ENCODE measurements at places on chromosomes 7 and 10.
A peak's percentile ranks its signal among the peaks of the same experiment; 100 is the strongest.

DNA sequence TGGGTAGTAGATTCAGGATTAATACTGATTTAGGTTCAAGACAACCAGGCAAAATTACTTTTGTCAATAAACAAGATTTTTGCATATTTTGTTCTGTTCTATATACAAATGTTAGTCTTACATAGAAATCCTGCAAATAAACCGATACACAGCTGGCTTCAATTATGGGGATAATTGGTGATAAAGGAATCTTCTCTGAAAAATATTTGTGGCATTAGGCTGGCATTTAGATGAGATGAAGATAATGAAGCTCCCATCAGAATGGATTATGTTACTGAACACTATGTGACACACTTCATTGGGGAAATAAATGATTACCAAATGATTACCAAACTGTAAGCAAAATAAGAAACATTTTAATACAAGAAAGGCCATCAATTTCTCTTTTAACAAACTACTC is 65.8 kb downstream of the NT5C2 start:
- no peak for DNase-seq

DNA sequence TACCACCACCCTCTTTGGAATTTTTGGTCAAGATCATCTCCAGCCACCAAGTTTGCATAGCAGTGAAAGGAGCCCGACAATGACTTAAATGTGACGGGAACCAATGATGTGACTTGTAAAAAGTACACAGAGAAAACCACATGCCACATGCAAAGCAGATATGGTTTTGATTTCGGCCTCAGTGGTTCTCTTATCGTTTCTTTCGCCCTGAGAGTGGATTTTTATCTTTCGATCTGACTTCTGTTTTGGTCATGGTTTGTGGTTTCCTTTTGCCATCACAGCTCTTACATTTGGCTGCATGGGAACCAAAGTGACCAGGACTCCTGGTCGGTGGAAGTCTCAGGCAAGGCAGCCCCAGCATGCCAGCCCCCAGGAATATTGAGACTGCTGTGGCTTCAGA is 31.5 kb downstream of the TCF7L2 start:
- peak; percentile 76 for DNase-seq

DNA sequence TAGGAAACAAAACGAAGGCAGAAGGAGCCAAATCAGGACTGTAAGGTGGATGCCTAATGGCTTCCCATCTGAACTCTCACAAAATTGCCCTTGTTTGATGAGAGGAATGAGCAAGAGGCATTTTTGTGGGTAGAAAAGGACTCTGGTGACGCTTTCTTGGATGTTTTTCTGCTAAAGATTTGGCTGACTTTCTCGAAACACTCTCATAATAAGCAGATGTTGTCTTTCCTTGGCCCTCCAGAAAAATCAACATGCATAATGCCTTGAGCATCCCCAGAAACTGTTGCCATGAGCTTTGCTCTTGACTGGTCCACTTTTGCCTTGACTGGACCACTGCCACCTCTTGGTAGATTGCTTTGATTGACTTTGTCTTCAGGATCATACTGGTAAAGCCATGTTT is 13.5 kb downstream of the PTPN12 start:
- no peak for DNase-seq

GRCh38 chr10:104589871-104590270 is 51.2 kb upstream of the SORCS3 start:
- DNase-seq: no peak

DNA sequence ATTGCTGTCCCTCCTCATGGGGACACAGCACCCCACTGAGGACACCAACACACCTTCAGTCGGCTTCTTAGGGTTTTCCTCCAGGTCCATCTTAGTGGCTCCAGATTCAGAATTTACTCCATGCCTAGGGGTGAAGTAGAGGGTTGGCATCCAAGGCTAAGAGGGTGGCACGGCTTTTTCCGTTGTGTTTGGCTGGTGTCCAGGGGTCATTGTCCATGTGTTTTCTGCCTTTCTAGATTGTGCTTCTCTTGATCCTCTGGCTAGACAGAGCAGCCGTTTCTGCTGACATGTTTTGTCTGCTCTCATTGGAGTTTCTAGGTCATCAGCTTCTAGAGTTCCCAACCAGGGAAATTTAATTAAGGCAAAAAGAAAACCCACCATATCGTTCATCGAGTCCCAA is 291.6 kb upstream of the CELF2 start:
- DNase-seq: no peak

GRCh38 chr7:123643495-123644441 is 11.9 kb upstream of the LMOD2 start:
- DNase-seq: no peak

- no peak for DNase-seq
These were observed 97.8 kb downstream of the HIPK2 start for GRCh38 chr7:139679731-139680594.

DNA sequence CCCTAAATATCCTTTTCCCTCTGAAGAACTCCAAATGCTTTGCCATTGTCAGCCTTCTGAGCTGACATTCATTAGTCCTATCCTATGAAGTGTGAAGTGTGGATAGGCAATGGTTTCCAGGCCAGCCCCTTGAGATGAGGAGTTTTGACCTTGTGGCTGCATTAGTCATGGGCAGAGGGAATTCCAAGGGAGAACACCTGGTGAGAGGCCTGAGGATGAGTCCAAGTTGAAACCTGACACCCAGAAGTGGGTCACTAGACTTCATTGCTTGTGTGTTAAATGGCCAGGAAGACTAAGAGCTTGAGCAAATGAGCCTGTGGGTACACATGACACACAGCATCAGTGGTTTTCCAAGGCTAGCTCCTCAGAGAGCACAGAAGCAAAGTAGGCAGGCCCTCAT is 260.8 kb downstream of the SKAP2 start:
- DNase-seq: no peak

DNA sequence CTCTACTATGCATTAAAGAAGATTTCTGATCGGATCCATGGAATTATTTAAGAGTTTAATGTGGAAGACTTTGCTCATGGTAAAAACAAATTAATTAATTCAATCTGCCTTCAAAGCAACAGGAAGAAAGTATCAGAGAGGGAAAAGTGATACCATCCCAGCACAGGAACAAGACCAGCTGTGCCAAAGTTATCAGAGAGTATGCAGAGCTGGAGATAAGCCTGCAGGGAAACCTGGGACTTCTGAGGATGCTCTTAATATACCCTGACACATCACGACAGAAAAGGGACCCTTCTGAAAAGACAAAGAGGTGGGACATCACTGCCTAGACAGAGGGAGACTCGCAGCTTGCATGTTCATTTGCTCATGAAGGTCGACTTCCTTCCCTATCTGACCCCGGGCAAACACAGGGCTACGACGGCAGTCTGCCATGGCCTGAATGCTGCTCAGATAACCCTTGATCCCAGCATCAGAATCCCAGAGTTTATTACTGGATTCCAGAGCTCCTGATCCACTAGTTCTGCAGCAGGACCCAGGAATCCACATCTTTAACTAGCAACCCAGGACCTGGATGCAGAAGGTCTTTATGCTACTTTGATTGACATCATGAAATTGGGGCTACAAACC is 29.5 kb downstream of the FAM171A1 start:
- no peak for DNase-seq

GRCh38 chr7:131637859-131638258 is 81.4 kb upstream of the PODXL start:
- DNase-seq: no peak

DNA sequence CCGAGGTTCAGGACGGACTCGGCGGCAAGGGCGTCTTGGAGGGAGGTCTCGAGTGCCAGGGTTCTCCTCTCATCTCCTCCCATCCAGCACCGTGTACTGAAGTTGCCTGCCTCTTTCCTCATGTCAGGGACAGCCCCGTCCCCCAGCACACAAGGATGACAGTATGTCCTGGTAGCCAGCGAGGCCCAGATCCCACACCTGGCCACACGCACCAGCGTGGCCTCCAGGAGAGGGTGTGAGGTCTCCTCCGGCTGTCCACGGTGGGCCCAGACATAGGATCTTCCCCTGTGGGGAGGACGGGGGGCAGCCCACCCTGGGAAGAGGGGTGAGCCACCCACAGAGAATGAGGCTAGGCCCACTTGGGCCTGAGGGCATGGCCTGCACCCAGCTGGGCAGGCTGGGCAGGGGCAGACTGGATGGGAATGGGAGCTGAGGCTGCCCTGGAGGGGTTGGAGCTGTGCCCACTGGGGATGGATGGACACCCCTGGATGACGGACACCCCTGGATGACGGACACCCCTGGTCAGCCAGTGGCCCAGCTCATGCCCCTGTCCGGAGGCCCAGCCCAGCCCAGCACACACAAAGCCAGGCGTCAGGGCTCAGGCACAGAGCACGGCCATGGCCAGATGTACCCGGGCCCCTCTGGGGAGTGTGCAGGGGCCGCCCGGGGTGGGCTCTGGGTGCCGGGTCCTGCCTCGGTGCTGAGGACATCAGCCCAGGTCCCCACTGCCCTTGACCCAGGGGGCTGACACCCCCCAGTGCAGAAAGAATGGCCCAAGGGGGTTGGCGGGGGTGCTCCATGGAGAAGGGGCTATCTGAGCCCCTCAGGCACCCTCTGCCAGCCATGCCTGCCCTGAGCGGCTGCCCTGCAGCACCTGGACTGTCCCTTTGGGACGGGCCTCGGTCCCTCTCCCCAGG is 30.9 kb upstream of the CFAP46 start:
- no peak for DNase-seq

- DNase-seq: no peak
These were observed 13.3 kb upstream of the CHCHD3 start for GRCh38 chr7:133095119-133095671.

DNA sequence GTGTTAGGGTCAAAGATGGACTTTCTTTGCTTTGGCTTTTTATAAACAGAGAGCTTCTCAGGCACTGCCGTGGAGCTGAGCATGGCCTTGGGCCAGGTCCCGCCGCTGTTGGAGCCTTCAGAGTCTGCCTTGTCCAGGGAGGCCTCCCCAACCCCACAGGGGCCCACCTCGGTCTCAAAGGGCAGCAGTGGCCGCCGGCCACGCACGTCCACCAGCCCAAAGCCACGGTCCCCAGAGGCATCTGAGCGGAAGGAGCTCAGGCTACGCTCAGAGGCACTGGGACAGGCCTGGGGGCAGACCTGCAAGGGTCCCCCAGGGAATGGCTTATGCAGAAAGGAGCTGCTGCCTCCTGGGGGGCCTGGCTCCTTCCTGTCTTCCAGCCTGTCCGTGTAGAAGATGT is 105.0 kb downstream of the DLG5 start:
- no peak for DNase-seq

DNA sequence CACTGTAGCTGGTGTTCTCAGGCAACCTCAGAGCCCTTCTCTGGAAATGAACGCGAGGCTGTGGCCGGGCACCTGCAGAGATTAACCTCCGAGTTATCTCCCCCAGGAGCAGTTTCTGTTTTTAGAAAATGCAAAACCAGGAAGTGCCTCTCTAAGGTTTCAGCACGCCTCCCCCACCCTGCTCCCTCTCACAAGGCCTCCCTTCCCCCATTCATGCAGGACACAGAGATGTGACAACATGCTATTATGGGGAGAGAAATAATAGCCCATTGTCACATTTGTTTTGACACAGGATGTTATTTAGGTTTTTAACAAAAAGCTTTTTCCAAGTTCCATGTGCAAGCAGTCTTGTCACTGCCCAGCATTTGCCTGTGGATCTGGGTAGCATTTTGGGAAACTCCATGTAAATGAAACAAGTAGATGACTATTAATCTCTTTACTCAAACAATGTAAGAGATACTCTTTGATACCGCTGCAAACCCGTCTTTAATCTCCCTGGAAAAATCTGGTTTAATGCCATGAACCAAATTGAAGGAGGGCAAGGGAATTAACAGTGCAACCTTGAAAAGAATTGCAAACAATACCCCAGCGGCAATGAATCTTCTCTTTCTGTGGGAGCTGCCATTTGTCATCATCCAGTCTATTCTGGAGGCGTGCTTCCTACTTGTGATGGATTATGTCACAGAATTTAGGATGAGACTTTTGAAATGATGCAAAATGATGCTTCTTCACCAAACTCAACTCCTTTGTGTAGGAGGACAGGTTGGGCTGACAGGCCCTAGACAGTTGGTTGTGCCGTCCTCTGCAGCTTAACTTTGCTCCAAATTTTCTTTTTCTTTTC is 86.5 kb upstream of the NMT2 start:
- peak; percentile 61 for DNase-seq

DNA sequence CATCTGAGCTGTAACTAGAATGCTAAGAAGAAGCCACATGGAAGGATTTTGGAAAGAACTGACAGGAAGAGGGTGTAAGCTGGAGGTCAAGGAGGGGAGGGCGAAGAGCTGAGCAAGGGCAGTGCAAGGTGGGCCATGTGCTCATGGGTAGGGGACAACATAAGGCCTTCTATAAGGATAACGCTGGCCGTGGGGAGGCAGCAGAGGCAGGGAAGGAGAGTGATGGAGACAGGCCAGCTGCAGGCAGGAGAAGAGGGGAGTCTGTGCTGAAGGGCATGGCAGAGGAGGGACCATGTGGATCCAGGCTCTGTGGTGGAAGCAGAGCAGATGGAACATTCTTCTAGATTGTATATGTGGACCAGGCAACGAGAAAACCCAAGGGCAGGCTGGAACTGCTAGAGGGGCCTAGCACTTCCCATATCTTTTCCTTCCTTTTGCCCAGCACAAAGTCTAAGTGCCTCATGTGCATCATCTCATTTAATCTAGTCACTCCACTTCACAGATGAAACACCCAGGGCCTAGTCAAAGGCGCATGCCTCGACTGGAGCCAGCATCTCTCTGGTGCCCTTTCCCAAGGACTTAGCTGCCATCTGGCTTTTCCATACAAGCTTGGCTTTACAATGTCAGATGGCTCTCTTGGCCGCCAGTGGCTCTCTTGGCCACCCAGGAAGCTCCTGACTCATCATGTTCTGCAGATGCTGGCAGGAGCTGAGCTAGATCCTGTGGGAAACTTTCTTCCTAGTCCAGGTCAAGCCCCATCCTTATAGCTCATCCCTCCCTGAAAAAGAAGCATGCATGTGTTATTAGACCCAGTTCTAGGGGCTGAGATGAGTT is 6.6 kb downstream of the LRRC18 start:
- no peak for DNase-seq

DNA sequence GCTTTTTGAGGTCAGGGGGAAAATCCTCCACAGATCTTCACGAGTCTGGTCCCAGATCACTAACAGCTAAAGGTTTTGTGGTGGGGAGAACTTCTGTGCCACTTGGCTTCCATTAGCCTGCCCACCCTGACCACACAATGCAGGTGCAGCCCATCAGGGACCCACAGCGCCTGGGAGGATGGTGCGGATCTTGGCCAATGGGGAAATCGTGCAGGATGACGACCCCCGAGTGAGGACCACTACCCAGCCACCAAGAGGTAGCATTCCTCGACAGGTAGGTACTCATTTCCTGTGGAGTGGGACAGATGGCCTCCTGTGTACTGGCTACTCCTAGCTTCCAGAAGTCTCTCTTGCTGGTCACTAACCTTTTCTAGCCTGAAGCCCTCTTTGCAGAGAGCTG is 1.5 kb downstream of the FAM241B start:
- peak; percentile 52 for DNase-seq

DNA sequence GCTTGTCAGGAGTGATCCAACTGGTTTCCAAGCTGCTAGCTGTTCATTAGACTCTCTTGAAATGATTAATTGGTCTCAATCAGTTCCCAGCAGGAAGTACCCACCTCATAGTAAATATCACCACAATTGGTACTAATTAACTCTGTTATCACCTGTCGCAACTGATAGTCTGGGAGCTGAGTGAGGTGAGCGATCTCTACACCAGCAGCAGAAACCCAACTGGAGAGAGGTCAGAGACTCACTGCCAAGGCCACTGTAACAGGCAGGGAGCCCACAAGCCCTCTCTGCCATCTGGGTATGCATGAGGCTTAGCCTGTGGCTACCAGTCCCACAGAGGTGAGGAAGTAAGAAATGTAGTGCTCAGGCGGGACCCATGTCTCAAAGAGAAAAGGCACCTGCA is 245.5 kb downstream of the DYNC1I1 start:
- no peak for DNase-seq

Measured in activated CD8-positive, alpha-beta memory T cell treated with anti-CD3 and anti-CD28 coated beads for 24 hours (primary cell).